Kidney epithelial cell (primary cell): ENCODE measurements at places on chromosomes 11 and 22.

- no peak for DNase-seq
Measured at GRCh38 chr11:112085822-112086421, 634 bp downstream of the TIMM8B start.

DNA sequence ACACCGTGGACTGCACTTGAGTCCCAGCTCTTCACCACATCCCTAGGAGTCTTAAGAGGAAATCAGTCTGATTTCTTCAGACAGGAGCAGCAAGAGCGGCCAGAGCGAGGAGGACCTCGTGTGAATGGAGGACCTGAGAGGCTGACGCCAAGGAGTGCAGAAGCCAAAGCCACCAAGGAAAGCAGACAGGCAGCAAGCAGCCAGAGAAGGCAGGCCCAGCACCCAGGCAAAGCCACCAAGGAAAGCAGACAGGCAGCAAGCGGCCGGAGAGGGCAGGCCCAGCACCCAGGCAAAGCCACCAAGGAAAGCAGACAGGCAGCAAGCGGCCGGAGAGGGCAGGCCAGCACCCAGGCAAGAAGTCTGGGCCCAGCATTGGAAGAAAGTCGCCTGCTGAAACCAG, 11.8 kb downstream of the CYB561A3 start:
- no peak for DNase-seq

- DNase-seq, result no peak
Measured at GRCh38 chr11:28938091-28938490, 829.9 kb downstream of the METTL15 start.

DNA sequence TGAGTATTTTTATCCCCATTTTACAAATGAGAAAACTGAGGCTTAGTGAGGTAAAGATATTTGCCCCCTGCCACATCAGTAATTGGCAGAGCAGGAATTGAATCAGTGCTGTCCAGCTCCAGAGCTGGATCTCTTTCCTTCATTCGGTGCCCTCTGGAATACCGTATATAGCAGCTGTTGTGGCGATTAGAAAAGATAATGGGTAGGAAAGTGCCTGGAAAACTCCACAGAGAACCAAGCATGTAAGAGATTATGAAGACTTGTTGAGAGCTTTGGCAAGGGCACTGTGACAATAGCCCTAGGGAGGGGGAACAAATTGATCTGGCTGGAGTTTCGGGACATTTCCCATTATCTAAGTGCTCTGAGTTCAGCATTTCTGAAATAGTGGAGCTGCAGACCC, 82.5 kb upstream of the TEAD1 start:
- no peak for DNase-seq

GRCh38 chr22:27730641-27731433, 70.7 kb downstream of the MN1 start:
- no peak for DNase-seq

- DNase-seq, result no peak
Measured at GRCh38 chr22:44952863-44953746, 56.7 kb downstream of the PHF21B start.

DNA sequence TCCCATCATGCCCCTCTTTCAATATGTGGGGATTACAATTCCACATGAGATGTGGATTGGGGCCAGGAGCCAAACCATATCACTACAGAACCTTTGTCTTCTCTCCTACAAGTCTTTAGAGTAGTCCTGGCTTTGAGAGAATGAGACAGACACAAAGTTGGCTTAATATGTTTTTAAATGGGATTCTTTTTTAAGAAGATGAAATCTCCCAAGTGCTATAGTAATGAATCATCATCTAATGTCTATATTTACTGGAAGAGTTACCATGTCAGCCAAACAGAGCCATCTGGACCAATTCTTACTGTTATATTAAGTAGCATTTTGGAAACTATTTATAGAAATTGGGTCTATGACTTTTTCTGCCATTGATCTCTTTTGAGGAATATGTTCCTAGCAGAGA, 38.1 kb upstream of the CARD18 start:
- DNase-seq, result no peak

DNA sequence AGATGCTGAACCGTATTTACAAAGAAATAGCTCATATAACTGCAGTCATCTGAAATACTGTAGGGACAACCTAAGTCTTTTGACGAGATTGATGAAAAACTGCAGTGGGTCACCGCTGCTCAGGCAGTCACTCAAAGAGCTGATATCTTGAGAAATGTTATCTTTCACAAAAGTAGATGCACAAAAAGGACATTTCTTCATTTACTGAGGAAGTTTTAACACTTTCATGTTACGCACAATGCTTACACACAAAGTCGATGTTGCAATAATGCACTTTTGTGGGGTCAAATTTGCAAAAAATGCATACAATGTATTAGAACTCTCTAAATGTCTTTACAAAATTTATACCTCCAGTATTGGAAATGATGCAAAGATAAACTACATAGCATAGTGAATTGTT, 16.2 kb upstream of the OR10V1 start:
- DNase-seq, result no peak

DNA sequence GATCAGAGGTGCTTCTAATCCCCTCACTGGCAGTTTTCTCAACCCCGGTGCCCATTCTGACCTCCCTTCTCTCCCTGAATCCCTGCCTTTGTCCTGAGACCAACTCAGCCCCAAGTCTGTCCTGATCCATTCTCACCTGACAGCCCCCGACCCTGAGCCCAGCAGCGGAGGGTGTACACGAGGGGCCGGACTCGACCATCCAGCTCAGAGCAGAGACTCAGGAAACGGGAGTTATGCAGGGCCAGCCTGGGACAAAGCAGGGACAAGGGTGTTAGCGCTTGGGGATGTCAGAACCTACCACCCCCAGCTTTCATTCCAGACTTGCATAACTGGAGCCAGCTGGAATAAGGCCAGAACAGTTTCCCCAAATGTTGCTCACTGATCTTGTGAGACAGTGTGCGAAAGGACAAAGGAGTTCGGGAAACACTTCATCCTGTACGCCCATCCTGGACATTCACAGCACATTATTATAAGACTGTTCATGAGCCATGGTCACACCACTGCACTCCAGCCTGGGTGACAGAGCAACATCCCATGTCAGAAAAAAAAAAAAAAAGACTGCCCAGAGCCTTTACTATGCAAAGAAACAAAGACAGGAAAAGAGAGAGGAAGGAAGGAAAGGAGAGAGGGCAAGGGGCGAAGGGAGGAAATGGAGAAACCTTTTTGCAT, 3.5 kb upstream of the EEF1G start:
- DNase-seq, result no peak

GRCh38 chr22:40218723-40219294, 41.1 kb downstream of the TNRC6B start:
- DNase-seq, result no peak

- DNase-seq, result no peak
Measured at GRCh38 chr11:65121447-65121864, 478 bp downstream of the FAU start.

- no peak for DNase-seq
Measured at GRCh38 chr11:131027491-131027890, 111.2 kb upstream of the SNX19 start.

GRCh38 chr11:17642370-17642769, 77.0 kb upstream of the MYOD1 start:
- DNase-seq, result no peak

- no peak for DNase-seq
Measured at GRCh38 chr11:532986-533585, 2.3 kb downstream of the HRAS start.

DNA sequence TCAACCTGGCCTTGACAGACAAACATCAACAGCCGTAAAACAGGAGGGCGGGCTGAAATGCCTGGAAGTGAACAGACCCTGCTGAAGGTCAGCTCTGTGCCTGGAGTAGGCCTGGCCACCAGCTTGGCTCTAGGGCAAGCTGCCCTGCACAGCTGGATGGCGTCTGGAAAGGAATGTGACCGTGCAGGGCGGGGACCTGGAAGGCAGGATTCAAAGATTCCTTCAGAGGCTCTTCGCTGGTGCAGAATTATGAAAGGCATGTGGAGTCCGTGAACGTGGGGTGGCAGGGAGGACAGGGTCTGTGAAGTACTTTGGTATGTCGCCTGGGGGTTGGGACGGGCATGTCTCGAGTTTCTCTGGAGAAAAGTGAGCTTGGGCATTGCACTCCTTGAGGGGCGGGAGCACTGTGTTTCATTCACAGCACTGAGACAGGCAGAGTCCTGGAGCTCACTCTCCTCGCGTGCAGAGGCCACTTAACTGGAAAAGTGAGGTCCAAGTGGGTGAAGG, 1.5 kb downstream of the EHD1 start:
- DNase-seq, result no peak

DNA sequence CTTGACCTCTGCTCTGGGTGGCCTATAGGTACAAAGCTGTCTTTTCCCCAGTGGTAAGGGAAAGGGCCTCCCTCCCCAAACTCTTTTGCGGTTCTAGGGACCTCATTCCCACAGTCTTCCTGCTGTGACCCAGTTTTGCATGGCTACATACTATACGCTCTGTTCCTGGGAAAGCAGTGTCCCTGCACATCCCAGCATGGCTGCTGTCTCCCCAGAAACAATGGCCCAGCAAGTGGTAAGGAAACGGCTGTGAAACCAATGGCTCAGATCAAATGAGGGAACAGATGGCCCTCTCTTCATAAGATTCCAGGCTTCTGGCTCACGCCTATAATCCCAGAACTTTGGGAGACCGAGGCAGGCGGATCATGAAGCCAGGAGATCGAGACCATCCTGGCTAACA, 41.1 kb downstream of the RPL27A start:
- no peak for DNase-seq
